Choroid plexus epithelial cell (primary cell): ENCODE measurements at places on chromosomes 12 and 14.
A peak's percentile ranks its signal among the peaks of the same experiment; 100 is the strongest.

GRCh38 chr12:87925021-87925420, 104.2 kb downstream of the C12orf50 start:
- no peak for DNase-seq

GRCh38 chr14:33814010-33814409, 136.9 kb downstream of the EGLN3 start:
- DNase-seq: no peak

- DNase-seq: no peak
Observed at GRCh38 chr12:38930990-38931389, 25.6 kb upstream of the CPNE8 start.

GRCh38 chr14:96757456-96757855, 39.7 kb upstream of the VRK1 start:
- DNase-seq: no peak

GRCh38 chr12:71755146-71755892, 656 bp downstream of the RAB21 start:
- peak; percentile 62 for DNase-seq

DNA sequence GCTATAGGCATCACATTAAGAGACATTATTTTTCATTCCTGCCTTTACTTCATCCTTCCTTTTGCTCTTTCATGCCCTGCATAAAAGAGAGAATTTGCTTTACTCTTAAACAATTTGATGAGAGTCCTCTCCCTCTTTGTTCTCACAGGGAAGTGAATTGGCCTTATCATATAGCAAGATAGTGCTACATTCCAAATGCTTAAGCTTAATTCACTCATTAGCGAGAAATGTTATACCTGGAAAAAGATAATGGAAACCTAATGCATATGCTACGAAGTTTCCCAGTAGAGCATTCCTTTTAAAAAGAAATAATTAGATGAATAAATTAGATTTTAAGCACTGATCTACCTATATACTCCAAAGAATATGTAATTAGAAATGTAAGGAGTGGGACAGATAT, 798.8 kb downstream of the C12orf50 start:
- no peak for DNase-seq

DNA sequence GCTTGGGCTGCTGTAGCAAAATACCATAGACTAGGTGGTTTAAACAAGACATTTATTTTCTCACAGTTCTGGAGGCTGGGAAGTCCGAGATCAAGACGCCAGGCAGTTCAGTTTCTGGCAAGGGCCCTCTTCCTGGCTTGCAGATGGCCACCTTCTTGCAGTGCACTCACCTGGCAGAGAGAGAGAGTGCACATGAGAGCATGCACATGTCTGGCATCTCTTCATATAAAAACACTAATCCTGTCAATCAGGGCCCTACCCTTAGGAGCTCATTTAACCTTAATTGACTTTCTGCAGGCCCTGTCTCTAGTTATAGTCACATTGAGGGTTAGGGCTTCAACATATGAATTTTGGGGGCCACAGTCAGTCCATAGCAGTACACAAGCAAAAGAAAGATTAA, 12.4 kb upstream of the EVL start:
- DNase-seq: no peak

DNA sequence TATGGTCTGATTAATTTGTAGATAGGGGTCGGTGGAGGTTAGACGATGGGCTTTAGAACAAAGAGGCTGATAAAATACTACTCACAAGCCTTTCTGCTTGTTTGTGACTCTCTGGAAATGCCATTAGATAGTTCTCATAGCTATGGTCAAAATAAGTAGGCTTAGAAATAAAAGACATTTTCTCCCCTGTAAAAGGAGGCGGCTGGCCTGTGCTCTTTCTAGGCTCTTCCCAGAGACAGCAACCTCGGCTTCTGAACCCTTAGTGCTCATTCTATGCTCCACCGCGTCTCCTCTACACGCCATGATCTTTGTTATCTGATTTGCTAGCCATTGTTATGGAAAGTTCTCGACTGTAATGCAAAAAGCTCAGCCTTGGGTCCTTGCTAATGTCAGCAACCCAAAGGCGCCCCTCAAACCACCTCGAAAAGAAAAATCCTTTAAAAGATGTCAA, 64.5 kb downstream of the CRADD start:
- no peak for DNase-seq

GRCh38 chr14:67735336-67736147, 33.9 kb downstream of the RDH12 start:
- no peak for DNase-seq

DNA sequence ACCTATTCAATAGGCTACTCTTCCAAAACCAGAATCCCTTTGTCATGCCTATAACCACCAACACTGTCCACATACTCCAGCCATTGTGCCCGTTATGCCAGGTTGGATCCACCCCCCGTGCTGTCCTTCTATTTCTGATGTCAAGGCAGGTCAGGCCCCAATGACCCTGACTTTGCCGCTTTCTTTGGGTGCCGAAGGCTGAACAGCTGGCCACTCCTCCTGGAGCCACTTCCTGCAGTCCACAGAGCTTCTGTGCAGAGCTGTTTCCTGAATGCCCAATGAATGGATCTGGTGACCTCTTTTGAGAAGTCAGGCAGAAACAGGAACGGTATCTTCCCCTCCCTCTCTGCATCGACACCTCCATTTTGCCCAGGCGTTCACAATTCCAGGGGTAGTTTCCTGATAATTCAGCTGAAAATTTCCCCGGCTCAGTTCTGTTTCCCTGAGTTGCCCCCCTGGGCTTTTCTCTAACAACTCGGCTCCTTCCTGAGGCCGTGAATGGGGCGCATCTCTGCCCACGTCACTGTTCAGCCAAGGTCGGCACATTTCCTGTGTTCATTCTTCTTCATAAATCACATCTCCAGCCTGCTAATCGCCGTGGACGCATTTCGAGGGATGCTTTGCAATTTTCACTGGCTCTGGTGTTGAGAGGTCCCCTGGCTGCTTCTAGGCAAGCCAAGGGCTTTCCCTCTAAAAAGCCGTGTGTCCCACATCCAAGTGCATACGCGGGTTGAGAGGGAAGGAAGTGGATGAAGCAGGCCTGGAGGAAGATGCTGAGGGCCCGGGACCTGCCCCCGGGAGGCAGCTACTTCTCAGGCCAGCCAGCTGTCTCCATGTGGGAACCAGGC, 86.5 kb downstream of the PAPOLA start:
- DNase-seq: no peak

- DNase-seq: no peak
Observed at GRCh38 chr12:26345471-26346003, 150.2 kb downstream of the SSPN start.

GRCh38 chr14:71855399-71856036, 76.7 kb upstream of the RGS6 start:
- DNase-seq: peak; percentile 84

DNA sequence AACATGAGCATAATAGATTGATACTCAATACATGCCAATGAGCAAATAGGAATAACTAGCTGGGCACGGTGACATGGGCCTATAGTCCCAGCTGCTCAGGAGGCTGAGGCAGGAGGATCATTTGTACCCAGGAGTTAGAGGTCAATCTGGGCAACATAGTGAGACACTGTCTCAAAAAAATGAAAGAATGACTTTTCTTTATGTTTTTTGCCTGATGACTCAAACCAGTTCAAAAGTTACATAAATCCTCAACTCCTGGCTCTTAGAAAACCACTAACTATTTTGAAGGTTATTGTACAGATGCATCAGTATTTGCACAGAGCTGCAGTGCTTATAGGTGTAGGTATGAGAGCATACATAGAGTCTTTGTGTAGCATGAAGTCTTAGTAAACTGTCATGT, 219.2 kb upstream of the RGS6 start:
- peak; percentile 64 for DNase-seq

GRCh38 chr12:100164153-100164704, 21.6 kb upstream of the BLTP3B start:
- DNase-seq: no peak

GRCh38 chr12:116358893-116359761, 81.6 kb upstream of the MED13L start:
- peak; percentile 97 for DNase-seq

- no peak for DNase-seq
Observed at GRCh38 chr14:70107309-70107708, 81.4 kb downstream of the SLC8A3 start.

GRCh38 chr14:82084813-82085212, 551.2 kb upstream of the SEL1L start:
- DNase-seq: no peak

- DNase-seq: no peak
Observed at GRCh38 chr12:95207407-95207806, 9.9 kb downstream of the FGD6 start.

DNA sequence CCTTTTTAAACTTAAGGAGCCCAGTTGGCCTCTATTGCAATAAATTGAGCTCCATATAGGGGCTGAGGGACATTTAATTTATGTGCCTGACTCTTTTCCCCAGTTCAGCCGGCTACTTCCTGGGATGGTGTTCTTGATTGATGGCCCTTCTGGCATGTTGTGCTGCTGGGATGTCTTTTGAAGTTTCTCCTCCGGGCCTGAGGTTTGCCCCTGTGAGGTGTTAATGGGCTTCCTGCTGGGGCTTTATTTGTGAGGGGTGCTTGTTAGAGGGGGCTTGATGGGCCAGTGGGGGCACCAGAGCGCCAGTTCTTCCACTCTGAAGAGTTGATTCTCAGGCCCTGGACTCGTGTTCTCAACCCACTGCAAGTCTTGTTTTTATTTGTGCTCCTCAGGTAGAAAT, 69.6 kb downstream of the CHST11 start:
- no peak for DNase-seq

GRCh38 chr12:119713551-119714031, 45.7 kb downstream of the PRKAB1 start:
- no peak for DNase-seq

DNA sequence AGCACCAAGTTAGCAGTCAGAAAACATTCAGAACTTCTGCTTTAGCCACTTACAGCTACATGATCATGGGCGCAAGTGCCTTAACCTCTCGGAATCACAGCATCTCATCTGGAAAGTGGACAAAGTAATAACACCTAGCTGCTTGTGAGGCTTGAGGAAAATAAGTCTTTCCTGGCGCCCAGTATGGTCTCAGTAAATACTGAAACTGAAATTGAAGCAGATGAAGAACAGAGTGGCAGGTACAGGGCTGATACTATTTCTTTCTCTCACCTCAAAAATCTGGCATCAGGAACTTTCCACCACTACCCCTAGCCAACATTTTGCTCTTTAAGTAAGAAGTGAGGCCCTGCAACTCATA, 129.7 kb upstream of the FUT8 start:
- DNase-seq: no peak

DNA sequence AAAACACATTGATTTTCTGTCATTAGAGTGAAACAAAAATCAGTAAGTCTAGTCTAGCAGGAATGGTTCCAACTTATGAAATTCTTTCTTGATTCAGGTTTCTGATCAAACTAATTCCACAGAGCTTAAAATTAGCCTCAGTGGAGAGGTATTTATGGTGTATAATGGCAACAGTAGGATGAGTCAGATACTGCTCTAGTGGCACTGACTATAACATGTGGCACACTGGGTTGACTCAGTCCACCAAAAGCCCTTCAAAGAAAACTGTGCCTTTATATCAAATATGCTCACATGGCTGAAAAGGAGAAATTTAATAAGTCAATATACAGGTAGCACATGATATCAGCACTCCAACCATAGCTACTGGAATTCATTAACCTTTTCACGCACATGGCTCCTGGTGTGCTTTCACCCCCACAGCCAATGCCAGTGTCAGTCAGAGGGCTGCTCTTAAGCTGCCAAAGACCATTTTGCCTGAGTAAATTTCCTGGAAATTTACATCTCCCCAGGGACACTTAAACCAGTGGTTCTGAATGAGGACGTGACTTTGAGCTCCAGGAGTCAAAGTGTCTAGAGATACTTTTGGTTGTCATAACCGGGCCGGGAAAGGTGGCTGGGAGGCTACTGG, 21.7 kb upstream of the CATSPERB start:
- no peak for DNase-seq

DNA sequence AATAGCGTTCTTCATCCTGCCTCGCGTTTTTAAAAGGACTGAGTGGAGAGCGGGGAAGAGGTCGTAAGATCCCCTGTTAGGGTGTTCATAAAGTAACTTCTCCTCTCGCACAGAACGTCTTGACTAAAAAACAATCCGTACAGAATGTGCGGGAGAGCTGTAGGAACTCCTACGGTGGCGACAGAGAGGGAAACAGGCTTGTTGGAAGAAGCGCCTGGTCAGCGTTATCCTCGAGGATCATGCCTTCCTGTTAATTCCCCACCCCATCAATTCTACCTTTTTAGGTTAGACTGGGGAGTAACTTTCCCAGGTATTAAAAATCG, 399 bp upstream of the WASHC4 start:
- DNase-seq: peak; percentile 64

GRCh38 chr14:51070726-51071125, 24.2 kb downstream of the TRIM9 start:
- DNase-seq: no peak

DNA sequence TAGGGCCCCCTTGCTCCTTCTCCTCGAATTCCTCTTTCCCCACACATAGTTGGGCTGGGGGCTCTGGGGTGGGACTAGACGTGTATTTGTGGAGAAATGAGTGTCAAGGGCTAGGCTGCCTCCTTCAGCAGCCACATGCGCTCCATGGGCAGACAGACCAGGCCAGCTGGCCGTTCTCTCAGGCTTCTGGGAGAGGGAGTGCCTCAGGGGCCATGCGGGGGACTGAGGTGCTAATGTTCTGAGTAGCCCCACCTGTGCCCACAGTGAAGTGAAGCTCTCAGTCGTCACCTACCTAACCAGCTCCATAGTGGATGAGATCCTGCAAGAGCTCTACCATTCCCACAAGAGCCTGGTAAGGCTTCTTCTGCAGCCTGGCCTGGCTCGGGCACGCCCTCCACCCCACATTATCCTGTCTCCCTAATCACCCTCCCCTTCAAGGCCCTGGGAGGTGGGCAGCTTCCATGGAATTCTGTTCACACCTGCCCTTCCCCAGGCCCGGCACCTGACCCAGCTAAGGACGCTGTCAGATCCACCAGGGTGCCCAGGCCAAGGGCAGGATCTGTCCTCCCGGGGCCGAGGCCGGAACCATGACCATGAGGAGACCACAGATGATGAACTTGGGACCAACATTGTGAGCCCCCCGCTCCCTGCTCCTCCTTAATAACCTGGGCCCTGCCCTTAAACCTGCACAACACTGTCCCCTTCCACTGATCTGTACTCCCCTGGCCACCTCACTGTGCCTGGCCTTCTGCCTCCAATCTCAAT, 9.0 kb upstream of the CPNE6 start:
- no peak for DNase-seq

DNA sequence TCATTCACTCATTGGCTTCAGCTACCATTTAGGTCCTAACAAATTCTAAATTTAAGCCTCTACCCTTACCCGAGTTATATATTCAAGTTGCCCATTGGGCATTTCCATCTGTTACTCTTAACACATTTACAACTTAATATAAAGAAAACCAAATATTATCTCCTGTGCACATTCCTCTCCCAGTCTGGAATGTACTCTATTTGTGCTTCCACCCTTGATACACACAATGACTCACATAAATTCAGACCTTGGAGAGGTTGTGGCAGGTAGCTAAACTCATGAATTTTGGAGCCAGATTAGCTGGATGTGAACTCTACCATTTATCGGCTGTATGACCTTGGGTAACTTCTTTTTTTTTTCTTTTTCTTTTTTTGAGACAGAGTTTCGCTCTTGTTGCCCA, 51.1 kb downstream of the BRMS1L start:
- DNase-seq: peak; percentile 65
